ENCODE measurements at places on chromosomes 11 and 22.

GRCh38 chr22:24981656-24982055 lies 29.1 kb downstream of the KIAA1671 start:
- DNase-seq, result no peak

DNA sequence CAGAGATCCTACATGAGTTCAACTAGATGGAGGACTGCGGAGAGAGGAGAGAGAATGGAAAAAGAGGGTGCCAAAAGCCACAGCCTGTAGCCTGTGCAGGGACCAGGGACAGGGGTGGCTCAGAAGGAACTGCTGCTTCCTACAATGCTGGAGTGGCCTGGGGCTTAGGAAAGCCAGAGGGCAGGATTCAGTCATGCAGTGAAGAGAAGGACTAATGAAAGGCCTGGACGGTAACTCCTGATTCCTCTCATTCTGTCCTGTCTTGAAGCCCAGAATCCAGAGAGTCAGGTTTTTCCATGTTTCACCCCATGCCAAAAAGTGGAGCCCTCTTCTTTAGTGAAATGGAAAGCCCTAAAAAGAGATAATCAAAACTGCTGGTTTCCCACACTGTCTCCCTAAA lies 48.4 kb upstream of the INCENP start:
- no peak for DNase-seq

GRCh38 chr11:119347940-119348605 lies 1.6 kb upstream of the MFRP start:
- DNase-seq, result no peak

DNA sequence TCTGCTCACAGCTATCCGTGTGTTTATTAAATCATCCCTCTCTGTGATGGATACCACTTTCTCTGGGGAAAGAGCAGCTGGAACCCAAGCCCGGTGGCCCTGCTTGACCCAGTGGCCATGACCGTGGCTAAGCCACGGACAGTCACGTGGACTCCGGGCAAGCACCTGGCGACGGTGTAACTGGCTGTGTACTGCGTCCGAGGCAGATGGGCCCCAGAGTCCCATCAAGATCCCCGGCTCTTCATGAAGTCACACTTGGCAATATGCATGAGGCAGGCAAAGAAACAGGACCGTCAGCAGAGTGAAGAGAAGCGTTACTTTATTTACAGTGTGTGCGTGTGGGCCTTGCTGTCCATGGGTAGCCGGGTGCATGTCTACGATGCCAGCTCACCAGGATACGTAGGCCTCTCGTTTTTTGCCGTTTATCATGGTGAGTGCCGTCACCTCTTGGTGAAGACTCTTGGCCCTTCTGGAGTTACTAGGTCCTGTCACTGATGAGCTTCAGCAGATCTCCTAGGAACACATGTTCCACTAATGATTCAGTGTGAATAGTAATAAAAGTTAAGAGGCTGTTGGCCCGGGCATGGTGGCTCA lies 366.3 kb downstream of the TBC1D22A start:
- DNase-seq, result no peak

DNA sequence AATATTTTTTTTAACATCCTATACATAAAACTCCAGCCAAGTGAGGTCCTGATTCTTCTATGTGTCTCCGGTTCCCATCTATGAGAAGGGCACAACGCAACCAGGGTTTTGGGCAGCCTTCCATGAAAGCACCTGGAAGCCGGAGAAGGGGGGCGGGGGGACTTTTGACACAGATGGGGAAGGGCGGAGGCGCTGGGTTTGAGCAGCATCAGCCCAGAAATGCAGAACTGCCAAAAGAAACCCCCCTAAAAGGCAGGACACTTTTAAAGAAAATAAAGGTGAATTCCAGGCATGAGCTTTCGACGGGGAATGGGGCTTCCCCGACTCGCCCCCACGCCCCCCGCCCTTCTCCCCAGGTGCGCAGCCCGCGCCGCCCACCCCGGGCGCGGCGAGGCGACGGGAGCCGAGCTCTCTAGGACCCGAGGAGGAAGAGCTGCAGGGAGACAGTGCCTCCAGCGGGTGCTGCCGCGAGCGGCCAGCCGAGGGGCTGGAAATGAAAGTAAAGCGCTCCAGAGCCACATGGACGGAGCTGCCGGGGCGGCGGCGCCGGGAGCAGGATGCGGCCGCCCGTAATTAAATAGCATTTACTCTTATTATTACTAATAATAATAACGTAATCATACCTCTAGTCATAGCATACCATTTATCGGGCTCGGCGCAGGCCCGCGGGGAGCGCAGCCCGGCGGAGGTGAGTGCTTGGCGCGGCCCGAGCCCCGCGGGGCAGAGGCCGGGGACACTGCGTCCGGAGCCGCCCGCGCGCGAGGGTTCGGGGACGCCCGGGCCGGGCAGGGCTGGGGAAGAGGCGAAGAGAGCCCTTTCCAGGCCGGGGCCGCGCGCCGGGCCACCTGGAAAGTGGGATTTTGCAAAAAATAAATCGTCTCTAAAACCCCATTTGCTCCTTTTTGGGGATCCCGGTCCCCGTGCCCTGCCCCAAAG lies at the start of gene ZC3H7B:
Gene ZC3H7B (plus strand): TSS at position 441 of the 936 bp plus-strand sequence. CDS start 19,136 bp downstream, outside the sequence.
- DNase-seq, result peak; percentile 88

DNA sequence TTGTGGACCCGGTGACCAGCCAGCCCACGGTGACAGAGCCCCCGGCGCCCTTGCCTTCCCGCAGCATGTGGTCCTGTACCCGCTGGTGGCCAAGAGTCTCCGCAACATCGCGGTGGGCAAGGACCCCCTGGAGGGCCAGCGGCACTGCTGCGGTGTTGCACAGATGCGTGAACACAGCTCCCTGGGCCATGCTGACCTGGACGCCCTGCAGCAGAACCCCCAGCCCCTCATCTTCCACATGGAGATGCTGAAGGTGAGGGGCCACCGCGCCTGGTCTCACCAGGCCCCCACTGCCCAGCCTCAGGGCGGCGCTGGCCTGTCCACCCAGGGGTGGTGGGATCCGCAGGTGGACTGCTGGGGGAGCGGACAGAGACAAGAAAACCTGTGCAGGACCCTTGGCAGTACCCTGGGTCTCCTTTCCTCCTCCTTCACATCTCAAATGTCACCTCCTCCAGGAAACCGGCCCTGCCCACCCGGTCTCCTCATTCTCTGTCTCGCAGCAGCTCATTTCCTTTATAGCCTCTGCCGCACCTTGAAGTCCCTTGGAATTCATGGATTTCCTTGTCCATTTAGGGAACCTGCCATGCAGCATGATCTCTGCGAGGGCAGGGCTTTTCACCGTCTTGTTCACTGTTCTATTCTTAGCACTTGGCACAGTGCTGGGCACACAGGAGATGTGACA lies 6.5 kb downstream of the AIP start:
- no peak for DNase-seq

- no peak for DNase-seq
Observed at GRCh38 chr11:31433851-31434250, 64.2 kb downstream of the DNAJC24 start.

DNA sequence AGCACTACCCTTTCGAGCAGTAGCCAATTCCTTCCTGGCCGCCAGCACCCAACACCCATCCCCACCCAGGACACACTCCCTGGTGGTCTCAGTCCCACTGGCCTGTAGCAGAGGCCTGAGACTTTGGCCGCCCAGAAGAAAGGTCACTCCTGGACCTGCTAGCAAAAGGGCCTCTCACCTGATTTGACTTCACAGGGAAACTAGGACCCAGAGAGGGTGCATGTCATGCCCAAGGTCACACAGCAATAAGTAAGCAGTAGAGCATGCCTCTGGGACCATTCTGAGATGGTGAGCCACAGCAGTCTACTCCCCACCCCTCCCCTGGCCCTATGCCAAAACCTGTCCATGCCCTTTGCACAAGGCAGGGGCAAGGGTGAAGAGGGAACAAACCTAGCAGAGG lies 7.3 kb downstream of the ARRB1 start:
- no peak for DNase-seq

GRCh38 chr22:17268501-17269223 lies 49.4 kb upstream of the ADA2 start:
- DNase-seq, result no peak

GRCh38 chr22:28792491-28793383 lies 7.6 kb downstream of the XBP1 start:
- DNase-seq, result no peak
